Endothelial cell (in vitro differentiated cells): ENCODE measurements at places on chromosomes 5 and 9. TPM values are rescaled to one million over a fixed set of nuclear protein-coding genes. Genes with fewer than 3 reads are reported as not detected.

DNA sequence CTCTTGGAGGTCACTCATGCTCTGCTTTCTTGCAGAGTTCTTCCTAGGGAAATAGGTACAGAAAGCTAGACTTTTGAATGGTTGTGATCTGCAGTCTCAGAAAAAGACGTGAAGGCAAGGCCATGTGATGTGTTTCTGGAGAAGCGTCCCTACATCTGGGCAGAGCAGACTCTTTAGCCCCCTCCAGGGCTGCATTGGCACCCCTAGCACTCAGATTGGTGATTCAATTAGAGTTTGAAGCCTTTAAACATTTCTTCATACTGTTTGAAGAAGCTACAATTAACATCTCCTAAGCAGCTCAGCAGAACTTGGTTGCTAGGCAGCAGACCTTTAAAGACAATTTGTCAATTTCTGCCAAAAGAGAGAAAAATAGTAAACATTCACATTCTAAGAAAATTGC, 21.6 kb downstream of the JADE2 start:
- no peaks in the 10 kb centered on the region for H3K27me3 ChIP-seq
- H3K27ac ChIP-seq, result no peak overlapping the region
- H3K36me3 ChIP-seq, result no peaks in the 10 kb centered on the region
- DNase-seq, result no peak

- H3K36me3 ChIP-seq, result no peaks in the 10 kb centered on the region
- no peak overlapping the region for H3K27ac ChIP-seq
- no peaks in the 10 kb centered on the region for H3K4me1 ChIP-seq
- H3K4me3 ChIP-seq, result no peak overlapping the region
Measured at GRCh38 chr5:169631360-169631759, 5.7 kb upstream of the DOCK2 start.

The FAM193B gene
- total RNA-seq, result 97.6 TPM

The NOXA1 gene
- 0.36 TPM for total RNA-seq

The CD72 gene
- 2.4 TPM for total RNA-seq

DNA sequence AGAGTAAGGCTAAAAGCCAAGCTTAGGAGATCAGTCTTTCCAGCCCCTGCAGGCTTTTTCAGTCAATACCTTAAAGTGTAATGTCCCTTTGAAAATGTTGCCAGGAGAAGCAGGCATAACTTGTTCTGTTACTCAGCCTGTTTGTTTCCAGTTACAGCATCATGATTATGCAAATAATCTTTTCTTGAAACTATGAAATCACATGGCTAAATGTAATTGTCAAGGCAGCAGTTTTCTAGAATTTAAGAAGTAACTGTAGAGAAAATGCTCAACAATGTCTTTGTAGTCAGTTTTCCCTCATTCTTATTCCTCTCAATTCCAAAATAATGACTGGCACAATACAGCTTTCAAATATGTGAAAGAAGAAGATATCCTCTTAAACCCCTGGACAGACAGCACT, 1.9 kb upstream of the GPR107 start:
- no peak overlapping the region for H3K4me3 ChIP-seq
- no peak overlapping the region for H3K27ac ChIP-seq
- peaks cover 14% of the 10 kb centered on the region for H3K4me1 ChIP-seq
- peaks cover 4% of the 10 kb centered on the region for H3K36me3 ChIP-seq
- no peaks in the 10 kb centered on the region for H3K27me3 ChIP-seq

- H3K4me3 ChIP-seq, result no peak overlapping the region
- H3K4me1 ChIP-seq, result peaks cover 3% of the 10 kb centered on the region
- no peak overlapping the region for H3K27ac ChIP-seq
- H3K27me3 ChIP-seq, result peaks cover 2% of the 10 kb centered on the region
- no peaks in the 10 kb centered on the region for H3K36me3 ChIP-seq
- DNase-seq, result no peak
Measured at GRCh38 chr5:9533562-9534364, 12.1 kb downstream of the SEMA5A start.

The SLC6A3 gene
- 0.10 TPM for total RNA-seq

DNA sequence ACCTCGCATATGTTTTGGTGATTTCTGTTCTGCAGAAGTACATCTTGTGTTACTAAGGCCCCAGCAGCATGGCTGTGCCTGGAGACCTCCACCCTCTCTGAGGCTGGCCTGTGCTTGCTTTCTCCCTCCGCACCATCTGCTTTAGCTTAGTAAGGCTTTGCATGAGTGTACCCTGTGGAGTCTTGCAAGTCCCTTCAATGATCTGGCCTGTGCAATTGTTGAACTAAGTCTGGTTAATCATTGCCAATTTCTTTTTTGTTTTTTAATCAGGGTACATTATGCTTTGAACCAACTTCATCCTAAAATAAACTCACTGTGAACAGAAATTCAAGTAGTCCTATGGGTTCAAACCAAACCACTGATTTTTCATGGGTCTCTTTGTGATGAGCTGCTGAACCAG, 32.3 kb downstream of the ACOT12 start:
- no peaks in the 10 kb centered on the region for H3K36me3 ChIP-seq
- no peaks in the 10 kb centered on the region for H3K27me3 ChIP-seq
- DNase-seq, result no peak

The LHX3 gene
- not detected for total RNA-seq

DNA sequence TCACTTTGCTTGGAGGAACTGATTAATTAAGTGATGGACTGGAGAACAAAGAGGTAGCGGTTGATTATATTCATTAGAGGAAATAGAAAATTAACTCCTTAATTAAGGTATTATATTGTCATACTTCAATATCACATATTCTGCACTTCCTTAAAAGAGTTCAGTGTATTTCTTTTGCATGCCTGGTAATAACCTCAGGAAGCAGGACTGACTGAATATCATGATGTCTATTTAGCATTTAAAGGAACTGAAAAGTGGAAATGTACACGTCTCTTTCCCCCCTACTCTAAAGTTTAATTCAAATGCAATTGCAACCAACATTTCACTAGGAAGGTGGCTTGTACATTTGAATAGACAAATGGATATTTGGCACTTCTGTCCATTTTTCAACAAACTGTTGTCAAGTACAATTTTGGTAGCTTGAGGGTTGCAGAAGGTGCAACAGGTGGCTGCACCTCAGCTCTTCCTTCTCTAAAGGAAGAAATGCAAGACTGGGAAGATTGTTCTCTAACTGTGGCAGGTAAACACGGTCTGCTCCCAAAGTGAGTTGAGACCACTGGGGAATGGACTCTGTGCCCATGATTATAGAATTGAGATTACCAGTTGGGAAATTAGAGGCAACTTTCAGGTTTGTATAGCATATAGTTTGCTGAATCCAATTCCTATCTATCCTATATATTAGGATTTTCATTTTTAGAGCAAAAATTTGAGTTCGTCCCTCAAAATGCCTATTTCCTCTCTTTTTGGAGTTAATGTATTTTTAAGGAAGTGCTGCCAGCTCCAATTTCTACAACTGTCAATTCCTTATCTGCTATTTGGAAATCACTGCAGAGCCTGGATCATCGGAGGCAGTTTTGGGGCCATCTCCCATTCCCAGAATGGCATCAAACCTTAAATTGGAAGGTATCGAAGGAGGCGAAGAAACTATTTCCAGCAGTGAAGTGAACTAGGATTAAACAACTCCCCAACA, 98.9 kb upstream of the TAF11L2 start:
- no peak for DNase-seq
- peaks cover 2% of the 10 kb centered on the region for H3K27me3 ChIP-seq
- peaks cover 21% of the 10 kb centered on the region for H3K4me1 ChIP-seq
- H3K4me3 ChIP-seq, result no peak overlapping the region

The IFNA13 gene
- total RNA-seq, result not detected

The CDKN2B-AS1 gene
- 0.36 TPM for total RNA-seq

The EGR1 gene
- 2.1 TPM for total RNA-seq
